ENCODE measurements at places on chromosomes 13 and 19.

- no peak for DNase-seq
Measured at GRCh38 chr13:34412295-34412694, 529.8 kb upstream of the NBEA start.

DNA sequence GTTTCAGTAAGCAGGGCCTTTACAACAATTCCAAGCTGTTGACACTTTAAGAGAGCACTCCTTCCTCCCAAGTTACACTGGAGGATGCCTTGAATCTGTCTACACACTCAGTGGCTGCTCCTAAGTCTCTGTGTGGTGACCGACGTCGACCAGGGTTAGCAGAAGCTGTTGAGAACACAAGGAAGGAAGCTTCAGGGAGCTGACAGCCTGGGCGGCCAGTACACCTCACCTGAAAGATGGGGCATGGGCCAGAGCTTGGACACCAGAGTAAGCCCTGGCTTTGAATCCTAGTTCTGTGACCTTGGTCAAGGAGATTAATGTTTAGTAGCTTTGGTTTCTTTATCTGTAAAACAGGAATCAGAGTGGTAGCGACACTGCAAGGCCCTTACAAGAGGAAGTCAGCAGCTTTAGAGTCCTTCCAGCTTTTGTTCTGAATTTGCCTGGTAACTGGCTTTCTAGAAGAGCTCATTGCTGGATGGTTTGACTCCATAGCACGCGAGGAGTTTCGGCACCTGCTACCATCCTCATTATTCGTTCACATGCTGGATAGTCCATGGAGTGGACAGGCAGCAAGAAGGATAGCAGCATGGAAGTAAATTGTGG lies 214.2 kb downstream of the FGF9 start:
- no peak for DNase-seq

- DNase-seq = no peak
Measured at GRCh38 chr13:80363890-80364503, 23.1 kb upstream of the SPRY2 start.

DNA sequence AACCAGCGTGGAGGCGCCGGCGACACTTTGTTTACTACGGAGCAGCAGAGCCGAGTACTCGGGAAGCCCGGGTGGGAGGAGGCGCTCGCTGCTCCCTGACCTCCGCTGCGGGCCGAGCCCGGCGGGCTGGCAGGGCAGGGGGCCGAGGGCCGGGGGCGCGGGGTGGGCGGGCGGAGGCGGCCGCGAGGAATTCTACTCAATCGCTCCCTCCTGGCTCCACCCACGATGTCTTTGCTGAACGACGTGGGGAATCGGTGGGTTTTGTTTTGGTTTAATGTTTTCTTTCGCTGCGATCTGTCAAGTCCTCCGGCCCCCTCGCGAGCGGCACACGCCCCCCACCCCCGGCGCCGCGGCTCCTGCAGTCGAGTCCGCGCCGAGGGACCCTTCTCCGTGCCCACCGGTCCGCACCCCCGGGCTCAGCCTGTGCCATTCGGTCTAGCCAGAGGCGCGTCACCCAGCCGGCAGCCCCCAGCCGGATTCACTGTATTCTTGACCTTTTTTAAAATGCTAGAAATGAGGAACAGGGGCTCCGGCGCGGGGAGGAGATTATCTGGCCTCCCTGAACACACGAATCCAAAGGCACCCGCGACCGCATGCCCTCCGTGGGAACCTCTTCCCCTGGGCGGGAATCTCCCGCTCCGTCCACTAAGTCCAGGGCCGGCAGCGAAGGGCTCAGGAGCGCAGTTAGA lies 636 bp upstream of the FOXO1 start:
- no peak for DNase-seq

GRCh38 chr19:44626048-44626624 lies 12.8 kb downstream of the IGSF23 start:
- peak; percentile 98 for DNase-seq

DNA sequence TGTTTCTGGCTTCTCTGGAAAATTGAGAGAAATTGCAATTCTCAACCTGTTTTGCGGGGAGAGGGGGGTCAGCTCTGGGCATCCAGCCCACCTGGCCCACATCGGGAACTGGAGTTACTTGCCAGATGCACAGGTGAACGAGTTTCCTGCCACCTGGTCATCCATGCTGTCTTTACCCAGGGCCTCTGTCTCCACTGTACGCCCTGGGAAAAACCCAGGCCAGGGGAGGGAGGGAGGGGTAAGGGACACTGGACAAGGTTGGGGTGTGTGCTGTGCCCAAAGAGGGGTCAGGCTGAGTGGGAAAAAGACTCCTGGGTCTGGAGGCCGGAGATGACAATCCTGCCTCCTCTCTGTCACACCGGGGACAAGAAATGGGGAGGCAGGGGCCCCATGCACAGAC lies 307.6 kb downstream of the ZNF536 start:
- DNase-seq = no peak

DNA sequence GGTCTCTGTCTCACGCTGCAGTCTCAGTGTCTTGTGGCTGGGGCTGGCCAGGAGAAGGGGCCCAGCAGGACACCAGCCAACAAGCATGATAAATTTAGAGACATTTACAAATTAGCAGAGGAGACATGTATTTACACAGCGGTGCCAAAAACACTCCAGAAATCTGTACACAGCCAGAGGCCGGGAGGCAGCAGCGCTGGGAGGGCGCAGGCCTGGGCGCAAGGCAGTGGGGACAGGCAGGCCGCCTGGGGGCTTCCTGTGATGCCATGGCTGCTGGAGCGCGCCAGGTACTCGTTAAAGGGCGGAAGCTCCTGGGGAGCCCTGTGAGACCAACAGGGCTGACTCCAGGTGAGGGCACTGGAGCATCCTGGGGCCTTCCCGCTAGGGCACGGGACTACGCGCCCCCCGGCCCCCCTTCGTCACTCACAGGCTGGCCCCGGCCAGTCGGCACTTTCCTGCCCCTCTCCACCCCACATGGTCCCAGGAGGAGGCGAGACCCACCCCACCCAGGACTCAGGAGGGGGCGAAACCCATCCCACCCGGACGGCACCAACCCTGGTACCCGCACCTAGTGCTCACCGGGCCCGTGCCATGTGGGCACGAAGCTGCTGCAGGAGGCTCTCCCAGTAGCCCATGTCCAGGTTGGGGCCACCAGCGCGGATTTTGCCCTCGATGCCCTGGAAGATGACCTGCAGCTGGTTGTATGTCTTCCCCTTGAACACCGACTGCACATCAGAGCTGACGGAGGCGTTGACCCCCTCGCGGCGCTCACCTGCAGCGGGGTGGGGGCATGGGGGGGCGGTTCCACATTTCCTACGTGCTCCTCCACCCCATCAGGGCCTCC lies 7.4 kb upstream of the TBXA2R start:
- no peak for DNase-seq

DNA sequence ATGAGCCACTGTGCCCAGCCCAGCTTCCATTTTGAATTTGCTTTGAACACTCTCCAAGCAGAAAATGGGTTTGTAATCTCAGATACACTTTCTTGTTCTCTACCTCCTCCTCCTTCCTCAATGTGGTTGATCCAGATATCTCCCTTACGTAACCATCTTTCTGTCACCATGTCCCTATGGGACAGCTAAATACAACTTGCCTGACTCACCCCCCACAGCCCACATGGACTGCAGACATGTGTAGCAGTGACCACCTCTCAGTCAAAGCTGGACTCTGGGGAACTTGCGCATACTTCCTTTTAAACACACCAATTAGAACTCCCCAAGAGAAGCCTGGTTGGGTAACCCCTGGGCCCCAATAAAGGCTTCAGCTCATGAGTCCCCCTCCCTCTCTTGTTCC lies 10.8 kb upstream of the ZNF799 start:
- no peak for DNase-seq
